ENCODE measurements at places on chromosomes 7 and 10. TPM values are rescaled to one million over a fixed set of nuclear protein-coding genes. Genes with fewer than 3 reads are reported as not detected.

Gene GIMAP5
- 17.0 TPM for total RNA-seq

Gene KLF14
- total RNA-seq: 1.2 TPM

Gene ABCA13
- total RNA-seq: 3.8 TPM

Gene LAMTOR4
- 83.1 TPM for total RNA-seq

Gene CNPY4
- total RNA-seq: 24.8 TPM

Gene LMOD2
- total RNA-seq: 5.0 TPM

Gene RGS10
- total RNA-seq: 32.9 TPM

Gene LRRC18
- 0.23 TPM for total RNA-seq

Gene CDK5
- total RNA-seq: 13.3 TPM

Gene STEAP4
- total RNA-seq: 4.4 TPM

Gene LEP
- 0.70 TPM for total RNA-seq

Gene PRRT4
- 3.3 TPM for total RNA-seq

Gene AMPH
- 14.9 TPM for total RNA-seq

Gene GRID2IP
- total RNA-seq: 1.5 TPM

Gene ITGA8
- total RNA-seq: 64.9 TPM

Gene SLC13A4
- not detected for total RNA-seq

Gene RARRES2
- 68.7 TPM for total RNA-seq

Gene SLC39A12
- total RNA-seq: not detected

Gene ERVW-1
- total RNA-seq: not detected

Gene PHF14
- total RNA-seq: 75.2 TPM

Gene ZPBP
- 0.88 TPM for total RNA-seq

Gene ARHGEF35
- 7.7 TPM for total RNA-seq

Gene HOXA11
- total RNA-seq: 25.5 TPM

Gene NPSR1
- total RNA-seq: not detected

Gene HNRNPH3
- 61.4 TPM for total RNA-seq

Gene PDE6C
- total RNA-seq: not detected

Gene MYO3A
- 3.9 TPM for total RNA-seq
